ENCODE measurements at places on chromosomes 1 and 21.

DNA sequence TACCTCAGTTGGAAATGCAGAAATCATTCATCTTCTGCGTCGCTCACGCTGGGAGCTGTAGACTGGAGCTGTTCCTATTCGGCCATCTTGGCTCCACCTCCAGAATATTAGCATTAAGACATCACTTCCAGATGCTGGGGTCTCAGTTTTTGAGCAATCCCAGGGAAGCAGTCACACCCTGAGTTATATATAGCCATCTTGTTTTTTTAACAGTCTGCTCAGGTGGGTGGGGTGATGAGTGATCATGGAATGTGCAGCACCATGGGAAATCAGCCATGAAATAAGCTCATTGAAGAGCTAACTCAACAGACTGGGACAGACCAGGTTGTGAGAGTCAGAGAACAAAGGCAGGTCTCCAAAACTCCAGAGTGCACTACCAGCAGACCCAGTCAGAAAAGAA is 27.0 kb upstream of the HMGB4 start:
- no peak for DNase-seq

DNA sequence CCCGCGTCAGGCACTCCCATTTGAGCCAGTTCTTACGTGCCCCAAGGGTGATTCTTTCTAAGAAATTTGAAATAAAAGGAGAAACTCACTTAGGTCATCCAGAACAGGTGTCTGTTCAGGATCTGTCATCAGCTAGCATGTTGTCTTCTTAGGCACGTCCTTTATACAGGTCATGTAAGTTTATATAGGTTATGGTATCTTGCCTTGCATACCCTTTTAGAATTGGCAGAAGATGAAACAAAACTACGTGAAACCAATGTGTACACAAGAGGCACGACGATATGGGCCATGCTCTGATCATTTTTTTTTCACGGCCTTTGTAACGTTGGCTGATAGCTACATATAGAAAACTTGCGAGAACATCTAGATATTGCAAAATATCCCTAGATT is 579 bp upstream of the GTF2B start:
- no peak for DNase-seq

GRCh38 chr1:98251497-98251896 is 330.7 kb upstream of the DPYD start:
- DNase-seq, result no peak

DNA sequence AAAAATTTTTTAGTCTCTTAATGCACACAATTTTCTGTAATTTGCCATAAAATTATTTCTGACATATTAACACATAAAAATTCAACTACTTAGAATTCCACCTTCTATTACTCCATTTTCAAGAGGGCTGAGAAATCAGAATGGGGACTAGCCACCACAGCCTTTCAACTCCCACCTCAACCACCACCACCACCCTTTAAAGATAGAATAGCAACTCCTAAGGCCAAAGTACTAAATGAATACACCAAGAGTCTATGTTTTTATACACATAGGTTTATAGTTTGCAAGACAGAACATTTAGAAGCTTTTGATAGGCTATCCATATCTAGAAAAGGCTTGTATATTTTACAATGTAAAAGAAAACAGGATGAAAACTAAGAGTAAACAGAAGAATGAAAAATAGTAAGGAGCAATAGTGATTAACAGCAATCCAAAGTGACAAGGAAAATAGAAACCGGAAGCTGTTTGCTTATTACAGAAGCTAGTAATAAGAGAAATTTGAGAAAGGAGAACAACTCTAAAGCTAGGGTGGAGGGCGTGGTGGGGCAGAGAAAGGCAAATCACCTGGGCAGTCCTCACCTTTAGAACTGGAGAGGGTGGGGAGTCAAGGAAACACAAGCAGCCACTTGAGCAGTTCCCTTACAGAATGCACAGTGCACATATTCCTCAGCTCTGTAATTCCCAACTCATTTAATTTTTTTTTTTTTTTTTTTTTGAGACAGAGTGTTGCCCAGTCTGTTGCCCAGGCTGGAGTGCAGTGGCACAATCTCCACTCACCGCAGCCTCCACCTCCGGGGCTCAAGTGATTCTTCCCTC is 27.7 kb downstream of the EPS15 start:
- DNase-seq, result no peak

- no peak for DNase-seq
Measured at GRCh38 chr1:2229037-2229864, 1.1 kb downstream of the SKI start.

DNA sequence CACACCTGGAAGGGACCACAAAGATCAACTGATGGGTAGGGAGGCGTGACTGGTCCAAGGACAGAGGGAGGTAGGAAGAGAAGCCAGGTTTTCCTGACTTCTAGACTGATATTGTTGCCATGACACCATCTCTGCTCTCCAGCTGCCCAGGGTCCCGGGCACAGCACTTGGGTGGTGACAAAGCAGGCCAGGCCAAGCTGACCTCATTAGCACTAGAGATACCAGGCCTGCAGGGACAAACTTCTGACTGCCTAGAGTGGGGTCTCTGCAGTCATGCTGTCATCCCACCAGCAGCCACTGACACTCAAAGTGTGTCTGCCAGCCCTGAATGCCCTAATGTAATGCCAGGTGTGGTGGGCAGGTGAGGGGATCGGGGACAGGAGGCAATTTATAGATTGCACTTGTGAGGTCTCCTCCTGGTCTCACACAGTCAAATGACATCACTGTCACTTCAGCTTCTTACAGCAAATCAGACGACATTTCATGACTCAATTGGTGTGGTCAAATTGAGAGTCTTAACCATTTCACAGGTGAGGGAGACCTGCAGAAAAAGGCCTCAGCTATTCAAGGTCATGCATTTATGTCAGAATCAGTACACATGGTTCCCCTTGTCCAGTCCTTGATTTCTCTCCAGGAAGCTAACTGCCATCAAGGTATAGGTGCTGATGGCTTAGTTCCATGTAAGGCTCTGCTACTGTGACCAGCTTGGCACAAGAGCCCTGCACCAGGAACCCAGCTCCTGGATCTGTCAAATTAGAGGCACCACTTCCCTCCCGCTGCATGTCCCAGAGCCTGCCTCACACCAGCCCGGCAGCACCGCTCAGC is 2.7 kb downstream of the SLC9A1 start:
- DNase-seq, result no peak

- no peak for DNase-seq
Measured at GRCh38 chr1:205043866-205044265, 854 bp downstream of the CNTN2 start.

- no peak for DNase-seq
Measured at GRCh38 chr1:40636777-40637176, 28.7 kb downstream of the RIMS3 start.

DNA sequence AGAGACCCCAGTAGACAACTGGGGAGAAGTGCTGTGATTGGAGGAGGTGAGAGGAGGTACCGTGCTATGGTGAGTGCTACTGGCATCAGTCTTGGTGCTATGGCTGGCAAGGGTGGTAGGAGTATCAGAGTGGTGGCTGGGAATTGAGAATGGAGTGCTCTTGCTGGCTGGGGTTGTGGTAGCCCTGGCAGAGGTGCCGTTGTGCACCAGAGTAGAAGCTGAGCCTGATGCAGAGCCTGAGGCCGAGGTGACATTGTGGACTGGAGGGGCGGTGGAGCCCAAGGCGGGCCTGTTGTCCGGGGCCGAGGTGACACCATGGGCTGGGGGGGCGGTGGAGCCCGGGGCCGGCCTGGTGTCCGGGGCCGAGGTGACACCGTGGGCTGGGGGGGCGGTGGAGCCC is 14.6 kb downstream of the TRIM46 start:
- DNase-seq, result no peak

- no peak for DNase-seq
Measured at GRCh38 chr1:156124557-156125483, 10.3 kb downstream of the LMNA start.

DNA sequence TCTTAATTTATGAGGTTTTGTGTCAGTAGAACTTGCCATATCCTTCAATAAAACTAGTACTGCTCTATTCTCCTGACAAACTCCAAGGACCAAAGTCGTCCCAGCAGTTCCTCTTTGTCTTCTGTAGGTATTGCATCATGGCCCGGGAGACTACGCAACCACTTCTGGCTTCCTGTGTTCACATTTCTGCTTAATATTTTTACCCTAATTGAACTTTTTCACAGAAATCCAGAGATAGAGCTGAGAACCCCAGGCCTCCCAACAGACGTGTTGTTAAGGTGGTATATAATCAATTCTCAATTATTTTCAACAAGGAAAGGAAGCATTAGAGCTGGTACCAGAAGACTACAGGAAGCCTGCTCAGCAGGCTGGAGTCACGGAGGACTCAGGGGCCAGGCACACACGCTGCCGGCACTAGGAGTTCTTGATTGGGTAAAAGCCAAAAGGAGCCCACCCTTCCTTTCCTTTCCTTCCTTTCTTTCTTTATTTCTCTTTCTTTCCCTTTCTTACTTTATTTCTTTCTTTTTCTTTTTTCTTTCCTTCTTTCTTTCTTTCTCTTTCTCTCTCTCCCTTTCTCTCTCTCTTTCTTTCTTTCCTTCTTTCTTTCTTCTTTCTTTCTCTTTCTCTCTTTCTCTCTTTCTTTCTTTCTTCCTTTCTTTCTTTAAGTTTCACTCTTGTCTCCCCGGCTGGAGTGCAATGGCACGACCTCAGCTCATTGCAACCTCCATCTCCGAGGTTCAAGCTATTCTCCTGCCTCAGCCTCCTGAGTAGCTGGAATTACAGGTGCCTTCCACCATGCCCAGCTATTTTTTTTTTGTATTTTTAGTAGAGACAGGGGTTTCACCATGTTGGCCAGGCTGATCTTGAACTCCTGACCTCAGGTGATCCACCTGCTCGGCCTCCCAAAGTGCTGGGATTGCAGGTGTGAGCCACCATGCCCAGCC is 173.7 kb downstream of the ZBTB18 start:
- no peak for DNase-seq

DNA sequence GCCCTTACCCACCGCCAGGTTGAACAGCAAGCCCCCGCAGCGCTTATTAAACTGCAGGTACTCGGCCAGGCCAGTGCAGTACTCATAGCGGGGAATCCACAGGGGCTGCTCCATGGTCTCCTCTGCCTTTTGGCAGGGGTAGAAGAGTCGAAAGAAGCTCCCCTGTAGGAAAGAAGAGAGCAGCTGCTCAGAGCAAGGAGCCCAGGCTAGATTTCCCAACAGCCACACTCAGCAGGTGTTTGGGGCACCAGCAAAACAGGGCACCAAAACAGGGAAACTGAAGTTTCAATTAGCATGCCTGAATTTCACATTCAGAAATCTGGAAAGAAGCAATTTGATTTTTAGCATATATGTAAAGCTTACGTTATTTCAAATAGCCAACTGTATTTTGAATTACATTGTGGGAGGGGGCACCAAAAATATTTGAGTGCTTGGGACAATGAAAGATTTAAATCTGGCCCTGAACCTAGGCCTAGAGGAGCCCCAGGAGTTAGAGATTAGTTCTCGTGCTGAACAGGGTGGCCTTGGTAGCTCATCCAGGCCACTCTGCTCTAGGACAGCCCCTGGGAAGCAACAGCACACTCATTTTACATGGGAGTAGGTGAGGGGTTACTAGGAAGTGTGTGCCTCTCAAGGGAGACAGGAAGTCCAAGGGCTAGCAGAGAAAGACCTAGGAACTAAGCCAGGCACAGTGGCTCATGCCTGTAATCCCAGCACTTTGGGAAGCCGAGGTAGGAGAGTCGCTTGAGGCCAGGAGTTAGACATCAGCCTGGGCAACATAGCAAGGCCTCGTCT is 8.2 kb downstream of the PAFAH2 start:
- no peak for DNase-seq

DNA sequence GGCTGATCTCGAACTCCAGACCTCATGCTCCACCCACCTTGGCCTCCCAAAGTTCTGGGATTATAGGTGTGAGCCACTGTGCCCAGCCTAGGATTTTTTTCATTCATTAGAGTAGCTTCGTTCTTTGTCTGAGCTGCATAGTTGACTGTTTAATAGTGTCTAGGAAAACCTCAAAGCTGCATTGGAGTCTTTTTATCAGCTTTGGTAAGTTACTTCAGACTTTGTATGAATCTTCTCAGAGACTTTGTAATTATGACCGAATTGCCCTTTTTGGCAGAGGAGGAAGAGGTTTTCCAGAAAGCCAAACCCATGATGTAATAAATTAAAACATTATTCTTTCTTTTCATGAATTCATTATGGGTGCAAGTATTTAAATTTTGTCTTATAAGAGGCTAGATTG is 5.1 kb downstream of the DNAJB4 start:
- no peak for DNase-seq

GRCh38 chr1:236142253-236143103 is at the start of gene GPR137B:
Gene GPR137B (plus strand): TSS chr1:236142539. CDS start chr1:236142623, 84 bp downstream.
- DNase-seq, result no peak

GRCh38 chr1:56135864-56136147 is 443.6 kb downstream of the PLPP3 start:
- no peak for DNase-seq

- DNase-seq, result no peak
Measured at GRCh38 chr1:153515504-153516394, 20.0 kb downstream of the S100A6 start.

GRCh38 chr1:210907251-210907805 is 226.6 kb downstream of the KCNH1 start:
- DNase-seq, result no peak

DNA sequence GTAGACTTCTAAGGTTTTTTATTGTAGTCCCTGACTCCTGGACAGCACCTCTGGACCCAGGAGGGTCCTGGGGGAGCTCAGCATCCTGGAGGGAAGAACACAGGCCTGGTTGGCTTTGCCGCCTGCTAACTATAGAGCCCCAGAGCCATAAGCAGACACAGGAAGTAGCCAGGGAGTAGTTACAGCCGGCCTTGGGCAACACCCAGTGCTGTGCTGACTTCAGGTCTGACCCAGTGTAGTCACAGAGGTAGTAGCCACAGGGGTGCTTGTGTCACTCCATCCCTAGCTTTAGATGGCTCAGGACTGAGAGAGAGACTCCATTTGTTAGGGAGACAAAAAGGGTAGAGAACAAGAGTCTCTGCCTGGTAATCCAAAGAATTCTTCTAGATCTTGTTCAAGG is 21.9 kb downstream of the MCOLN2 start:
- DNase-seq, result no peak

DNA sequence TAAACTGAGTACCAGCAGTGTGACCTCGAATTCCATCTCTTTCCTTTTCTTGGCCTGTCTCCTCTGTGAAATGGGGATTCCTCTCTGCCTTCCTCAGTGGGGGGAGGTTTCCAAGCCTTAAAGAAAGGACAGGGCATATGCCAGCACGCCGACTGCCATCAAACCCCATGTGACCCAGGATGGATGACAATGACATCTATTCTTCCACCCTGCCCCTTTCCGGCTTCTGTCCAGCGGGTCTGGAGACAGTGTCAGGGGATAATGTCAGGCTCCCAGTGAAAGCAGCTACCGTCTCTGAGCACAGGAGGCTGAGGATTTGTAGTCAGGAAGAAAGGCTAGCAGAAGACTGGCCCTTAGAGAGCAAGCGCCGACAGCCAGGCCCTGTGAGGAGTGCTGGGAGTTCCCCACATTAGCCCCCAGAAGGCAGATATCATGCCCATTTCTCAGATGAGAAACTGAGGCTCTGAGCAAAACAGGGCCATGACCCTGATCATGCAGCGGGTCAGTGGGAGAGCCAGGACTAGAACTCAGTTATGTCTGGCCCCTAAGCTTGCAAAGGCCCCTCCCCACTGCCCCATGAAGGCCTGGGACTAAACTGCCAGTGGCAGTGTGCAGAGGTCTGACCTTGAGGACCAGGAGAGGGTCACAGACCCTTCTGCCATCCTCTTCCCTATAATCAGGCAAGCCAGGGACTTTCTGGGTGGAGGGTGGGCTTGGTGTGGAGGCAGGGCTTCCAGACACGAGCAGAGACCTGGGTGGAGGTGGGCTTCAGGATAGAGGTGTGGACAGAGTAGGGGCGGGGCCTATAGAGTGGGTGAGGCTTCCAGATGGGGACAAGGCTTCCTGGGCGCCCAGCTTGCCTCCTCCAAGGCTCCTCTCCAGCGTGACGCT is 30.1 kb downstream of the CDCA8 start:
- no peak for DNase-seq
